ENCODE measurements at places on chromosomes 5 and 9. TPM values are rescaled to one million over a fixed set of nuclear protein-coding genes. Genes with fewer than 3 reads are reported as not detected.
A peak's percentile ranks its signal among the peaks of the same experiment; 100 is the strongest.

GRCh38 chr9:13263511-13263910 is 16.0 kb downstream of the MPDZ start:
- DNase-seq: no peak

DNA sequence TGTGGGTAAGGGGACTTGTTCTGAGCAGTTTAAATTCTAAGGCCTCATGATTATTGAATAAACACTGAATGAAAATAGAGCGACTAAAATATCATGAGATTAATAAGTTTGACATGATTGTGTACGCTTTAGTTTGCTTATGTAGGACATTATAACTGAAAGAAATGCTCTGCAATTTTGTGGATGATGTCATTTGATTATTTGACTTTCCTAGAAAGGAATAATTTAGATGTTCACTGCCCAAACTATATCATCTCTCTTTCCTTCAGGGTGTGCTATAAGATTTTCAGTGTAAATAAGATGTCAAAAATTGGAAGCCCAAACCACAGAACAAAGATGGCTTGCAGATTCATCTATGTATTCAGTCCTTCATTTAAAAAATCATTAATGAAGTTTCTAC is 115.7 kb upstream of the MTAP start:
- DNase-seq: no peak

Gene HNRNPA0
- total RNA-seq: 15.0 TPM

- DNase-seq: peak; percentile 16
Measured at GRCh38 chr9:101601904-101602765, 7.4 kb upstream of the PPP3R2 start.

GRCh38 chr9:107905308-107906020 is 415.9 kb upstream of the KLF4 start:
- no peak for DNase-seq

All from glomerular endothelial cell (primary cell).